ENCODE measurements at places on chromosomes 3 and 15.

DNA sequence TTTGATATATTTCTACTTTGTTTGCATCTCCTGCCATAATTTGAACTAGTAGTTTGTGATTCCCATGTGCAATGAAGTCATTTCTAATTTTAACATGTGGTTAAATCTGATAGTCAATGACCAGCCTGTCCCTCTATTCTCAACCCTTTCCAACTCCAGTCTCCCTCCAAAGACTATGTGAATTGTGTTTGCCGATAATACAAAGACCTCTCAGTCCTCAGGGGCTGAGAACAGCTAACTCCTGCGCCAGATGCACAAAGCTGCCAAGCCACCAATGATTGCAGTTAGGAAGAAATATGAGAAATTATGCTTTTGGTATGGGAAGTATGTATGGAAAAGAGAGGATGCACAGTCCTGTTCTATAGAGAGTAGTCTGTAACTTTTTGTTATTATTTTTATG, 54.0 kb downstream of the KCNH8 start:
- DNase-seq = no peak

DNA sequence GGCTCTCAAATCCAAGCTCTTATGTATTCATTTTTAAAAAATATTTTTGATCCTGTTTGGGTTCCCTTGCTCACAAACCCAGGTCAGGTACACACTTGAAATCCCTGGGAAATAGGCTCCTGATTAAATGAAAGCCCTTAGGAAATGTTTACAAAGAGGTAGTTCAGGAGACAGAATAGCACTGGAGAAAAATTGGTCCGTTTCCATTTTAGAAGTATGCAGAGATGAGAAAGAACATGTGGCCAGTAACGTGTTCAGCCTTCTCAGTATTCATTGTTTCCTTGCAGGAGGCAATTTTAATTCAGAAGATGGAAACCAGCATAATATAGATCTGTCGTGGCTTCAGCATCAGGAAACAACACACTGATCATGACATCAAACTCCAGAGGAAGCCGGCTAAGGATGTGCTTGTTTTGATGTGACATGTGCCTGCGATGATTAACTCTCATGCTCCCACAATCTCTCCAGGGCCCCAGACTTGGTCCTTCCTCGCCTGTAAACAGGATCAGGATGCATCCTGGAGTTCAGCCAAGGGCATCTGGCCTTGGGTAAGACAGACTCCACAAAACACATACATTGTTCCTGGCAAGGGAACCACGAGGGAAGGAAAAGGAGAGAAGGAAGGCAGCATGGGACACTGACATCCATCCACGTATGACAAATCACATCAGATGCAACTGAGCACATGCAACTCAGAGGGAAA, 350.5 kb upstream of the THBS1 start:
- DNase-seq = no peak

DNA sequence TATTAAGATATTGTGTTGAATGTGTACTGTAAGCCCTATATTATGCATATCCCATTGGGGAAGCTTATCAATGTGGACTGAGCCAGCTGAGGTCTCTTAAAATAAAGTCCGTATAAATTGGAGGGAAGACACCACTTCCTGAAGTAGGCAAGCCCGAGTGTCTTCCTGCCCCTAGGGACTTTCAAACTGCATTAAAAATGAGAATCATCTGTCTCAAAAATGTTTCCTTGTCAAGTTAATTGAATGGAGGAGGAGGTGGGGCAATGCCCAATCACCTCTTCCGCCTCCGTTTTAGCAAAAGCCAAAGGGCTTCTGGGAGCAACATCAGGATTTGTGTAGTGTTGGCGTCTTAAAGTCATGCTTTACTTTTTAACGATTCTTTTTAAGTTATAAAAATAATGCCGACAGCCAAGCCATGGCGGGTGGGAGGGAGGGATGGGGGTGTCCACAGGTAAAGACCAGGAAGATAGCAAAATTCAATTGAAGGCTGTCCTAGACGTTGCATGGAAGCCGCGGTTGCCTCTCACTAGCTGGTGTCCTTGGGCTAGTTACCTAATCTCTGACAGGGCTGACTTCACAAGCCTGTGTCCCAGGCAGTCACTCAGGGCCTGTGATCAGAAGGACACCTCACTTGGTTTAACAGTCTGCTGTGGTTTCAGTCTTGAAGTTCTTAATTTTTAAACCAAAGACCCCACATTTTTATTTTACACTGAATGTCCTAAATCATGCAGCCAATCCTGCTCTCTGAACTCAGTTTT, 524.9 kb upstream of the PROK2 start:
- no peak for DNase-seq

GRCh38 chr15:41251411-41251810, 20.3 kb downstream of the CHP1 start:
- DNase-seq = no peak

- DNase-seq = no peak
Observed at GRCh38 chr3:156368189-156368588, 186.7 kb downstream of the SSR3 start.

- DNase-seq = no peak
Observed at GRCh38 chr3:53287131-53287629, 31.4 kb upstream of the TKT start.

Measured in Right ventricle myocardium inferior (tissue), 1 donor.